ENCODE measurements at places on chromosomes 5 and 9.
A peak's percentile ranks its signal among the peaks of the same experiment; 100 is the strongest.

GRCh38 chr5:28714907-28715698, 1676.7 kb upstream of the CDH9 start:
- no peak for DNase-seq

DNA sequence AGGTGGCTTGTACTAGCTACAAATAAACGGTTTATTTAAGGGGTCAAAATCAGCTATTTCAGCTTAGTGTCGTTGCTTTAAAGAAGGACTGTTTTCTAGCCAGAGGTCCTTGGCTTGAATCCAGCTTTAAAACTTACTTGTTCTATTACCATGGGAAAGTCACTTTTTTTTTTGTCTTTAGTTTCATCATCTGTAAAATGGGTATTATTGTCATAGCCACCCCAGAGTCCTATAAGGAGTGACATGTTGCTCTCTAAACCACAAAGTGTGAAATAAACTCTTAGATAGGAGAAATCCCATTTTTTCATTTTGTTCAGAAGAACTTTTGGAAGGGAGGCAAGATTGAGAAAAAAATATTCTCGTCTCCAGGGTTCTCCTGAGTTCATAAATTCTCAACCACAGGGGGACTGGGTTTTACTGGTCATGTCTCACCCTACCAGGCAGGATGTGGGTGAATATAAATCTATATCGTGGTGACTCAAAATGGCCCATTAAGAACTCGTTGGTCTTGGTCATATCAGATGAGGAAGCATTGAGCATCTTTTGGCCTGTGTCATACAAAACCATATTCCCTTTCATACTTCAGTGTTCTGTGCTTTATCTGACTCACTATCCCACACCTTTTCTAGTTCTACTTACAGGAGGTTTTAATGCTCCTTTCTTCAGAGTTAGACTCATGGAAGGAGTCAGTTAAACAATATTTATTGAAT, 202.7 kb upstream of the NR3C1 start:
- no peak for DNase-seq

DNA sequence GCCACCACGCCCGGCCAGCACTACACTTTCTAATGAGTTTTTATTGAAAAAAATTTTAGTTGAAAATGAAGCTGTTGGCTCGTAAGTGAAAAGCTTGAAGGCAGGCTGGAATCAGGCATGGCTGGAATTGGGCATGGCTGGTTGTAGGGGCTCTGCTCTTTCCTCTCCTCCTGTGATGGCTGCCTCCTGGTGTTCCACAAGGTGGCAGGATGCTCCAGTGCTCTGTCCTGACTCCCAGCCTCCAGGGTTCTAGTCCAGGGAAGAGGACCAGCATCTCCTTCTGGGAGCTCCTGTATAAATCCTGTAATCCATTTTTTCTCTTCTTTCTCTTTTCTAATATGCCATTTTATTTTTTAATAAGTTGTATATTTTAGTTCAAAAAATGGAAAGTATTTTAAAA, 57.2 kb upstream of the DHFR start:
- no peak for DNase-seq

DNA sequence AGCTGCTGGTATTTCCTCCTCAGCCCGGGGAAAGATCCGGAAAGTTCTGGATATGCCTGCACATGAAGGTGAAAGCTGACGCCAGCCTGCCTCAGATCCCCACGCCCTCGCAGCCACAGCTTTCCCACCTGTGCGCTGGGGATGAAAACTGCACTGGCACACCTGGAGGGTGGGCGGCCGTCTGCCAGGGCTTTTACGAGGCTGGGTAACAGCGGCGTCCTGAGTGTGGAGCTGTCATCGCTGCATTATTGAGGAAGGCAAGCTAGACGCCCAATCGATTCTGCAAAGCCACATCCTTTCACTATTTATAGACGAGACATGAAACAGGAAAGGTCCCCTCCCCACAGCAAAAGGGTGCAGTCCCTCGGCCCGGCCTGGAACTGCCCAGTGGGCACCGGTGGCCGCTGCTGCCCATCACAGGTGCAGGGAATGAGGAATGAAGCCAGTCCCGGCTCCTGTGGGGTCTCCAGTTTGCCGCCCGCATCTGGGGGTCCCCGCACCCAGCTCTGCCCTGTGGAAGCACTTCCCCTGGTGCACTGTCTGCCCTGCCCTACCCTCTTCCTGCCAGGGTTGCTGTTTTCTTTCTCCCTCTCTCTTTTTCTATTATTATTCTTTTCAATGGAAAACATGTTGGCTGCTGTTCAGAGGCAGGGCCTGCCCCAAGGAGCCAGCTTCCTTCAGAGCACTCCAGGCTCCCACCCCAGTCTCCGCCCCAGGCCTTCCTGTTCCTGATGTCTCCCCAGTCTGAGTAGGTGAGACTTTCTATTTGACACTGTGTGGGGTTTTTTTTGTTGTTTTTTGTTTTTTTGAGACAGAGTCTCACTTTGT, 7.0 kb downstream of the NOTCH1 start:
- peak; percentile 22 for DNase-seq

- DNase-seq, result no peak
Observed at GRCh38 chr5:90015584-90016018, 394.0 kb downstream of the CETN3 start.

DNA sequence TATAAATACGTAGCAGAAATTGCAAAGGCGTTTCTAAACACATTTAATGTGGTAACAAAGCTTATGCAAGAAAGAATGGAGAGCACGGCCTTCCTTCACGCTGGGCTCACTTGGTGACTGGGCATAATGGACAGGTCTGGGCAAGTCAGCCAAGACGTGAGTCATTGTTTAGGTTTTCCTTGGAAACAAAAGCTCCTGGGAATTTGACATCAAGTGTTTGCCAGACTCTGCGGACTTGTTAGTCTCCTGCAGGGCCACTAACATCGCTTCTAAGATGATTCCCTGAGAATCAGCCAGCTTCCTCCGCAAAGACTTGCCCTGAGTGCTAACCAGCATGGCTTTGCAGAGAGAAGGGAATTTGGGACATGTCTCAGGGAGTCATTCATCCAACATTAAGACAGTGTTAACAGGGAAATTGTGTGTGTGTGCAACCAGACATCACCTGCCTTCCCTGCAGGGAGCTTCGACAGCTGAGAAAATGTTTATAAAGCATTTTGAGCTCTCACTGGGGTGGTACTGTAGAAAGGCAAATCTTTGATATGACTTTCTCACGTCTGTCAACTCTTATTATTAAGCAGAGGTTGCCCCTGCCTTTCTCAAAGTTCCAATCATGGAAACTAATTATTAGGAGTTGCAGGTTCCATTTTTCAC, 182.5 kb downstream of the NTRK2 start:
- no peak for DNase-seq

- no peak for DNase-seq
Observed at GRCh38 chr5:136061630-136062365, 33.0 kb downstream of the TGFBI start.

- no peak for DNase-seq
Observed at GRCh38 chr9:83422527-83422926, 115.7 kb downstream of the FRMD3 start.

DNA sequence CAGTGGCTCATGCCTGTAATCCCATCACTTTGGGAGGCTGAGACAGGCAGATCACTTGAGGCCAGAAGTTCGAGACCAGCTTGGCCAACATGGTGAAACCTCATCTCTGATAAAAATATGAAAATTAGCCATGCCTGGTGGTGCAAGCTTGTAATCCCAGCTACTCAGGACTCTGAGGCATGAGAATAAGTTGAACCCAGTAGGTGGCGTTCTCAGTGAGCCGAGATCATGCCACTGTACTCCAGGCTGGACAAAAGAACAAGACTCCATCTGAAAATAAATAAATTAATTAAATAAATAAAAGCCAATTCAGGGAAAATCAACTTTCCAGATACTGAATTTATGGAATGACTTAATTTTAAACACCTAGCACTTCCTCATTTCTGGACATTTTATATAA, 1722.1 kb downstream of the MAT2B start:
- no peak for DNase-seq

- DNase-seq, result no peak
Observed at GRCh38 chr5:102866237-102866600, 111.1 kb downstream of the PAM start.

- no peak for DNase-seq
Observed at GRCh38 chr5:83956386-83956785, 235.7 kb upstream of the HAPLN1 start.

- no peak for DNase-seq
Observed at GRCh38 chr5:83672158-83672557, 48.5 kb downstream of the HAPLN1 start.

- DNase-seq, result no peak
Observed at GRCh38 chr9:2424619-2425033, 197.0 kb upstream of the VLDLR start.

GRCh38 chr9:4144869-4145268, 155.0 kb downstream of the GLIS3 start:
- DNase-seq, result no peak

GRCh38 chr9:119164716-119165115, 204.5 kb downstream of the BRINP1 start:
- DNase-seq, result no peak

DNA sequence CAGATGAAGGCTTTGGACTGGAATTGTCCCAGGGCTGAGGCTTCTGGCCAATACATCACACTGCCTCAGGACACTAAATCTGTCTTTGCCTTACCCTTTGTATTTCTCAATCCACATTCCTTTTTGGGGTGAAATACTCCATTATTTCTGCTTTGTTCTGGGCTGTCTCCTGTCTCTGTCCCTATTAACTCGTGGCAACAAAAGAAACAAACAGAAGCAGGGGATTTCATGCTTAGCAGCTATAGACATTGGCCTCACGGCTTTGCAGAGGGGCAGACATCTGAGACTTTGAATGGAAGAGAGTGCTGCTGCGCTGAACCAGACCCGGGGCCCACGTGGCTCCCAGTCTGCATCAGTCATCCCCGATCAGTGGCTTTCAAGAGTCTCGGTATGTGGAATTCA, 129.7 kb downstream of the ARL15 start:
- no peak for DNase-seq

DNA sequence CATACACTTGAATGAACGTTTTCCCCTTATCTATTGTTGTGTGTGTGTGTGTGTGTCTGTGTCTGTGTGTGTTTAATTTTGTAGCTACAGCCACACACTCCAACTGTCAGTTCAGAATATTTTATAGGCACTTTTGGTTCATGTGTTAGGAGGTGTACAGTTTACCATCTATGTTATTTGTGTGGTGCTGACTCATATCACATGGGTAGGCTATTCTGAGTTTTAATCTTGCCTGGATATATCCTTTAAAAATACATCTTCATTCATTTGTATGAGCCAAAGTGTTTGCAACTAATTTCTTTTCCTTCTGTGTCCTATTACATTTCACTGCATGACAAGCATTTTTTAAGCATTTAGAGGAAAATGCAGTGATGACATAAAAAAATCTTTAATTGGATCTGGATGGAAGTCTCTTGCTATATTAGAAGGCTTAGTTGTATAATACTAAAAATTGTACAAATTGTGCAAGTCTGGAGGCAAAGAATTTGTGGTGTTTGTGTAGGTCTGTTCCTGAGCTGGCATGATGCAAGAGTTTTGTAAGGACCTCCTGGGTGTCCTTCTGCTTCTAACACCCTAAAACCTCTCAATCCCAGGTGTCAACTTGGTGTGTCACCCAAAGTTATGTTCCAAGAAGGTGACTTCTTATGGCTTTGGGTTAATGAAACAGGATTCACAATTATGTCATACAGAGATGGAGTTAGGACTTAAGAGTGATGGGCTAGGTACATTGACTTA, 52.4 kb upstream of the HMHB1 start:
- DNase-seq, result no peak

Measured in stimulated activated CD8-positive, alpha-beta memory T cell treated with anti-CD3 and anti-CD28 coated beads, Interleukin-7, amount 100 ng/mL, for 1 hour (primary cell).